Small intestine (tissue), 16 donors: ENCODE measurements at places on chromosomes 7 and 10. TPM values are rescaled to one million over a fixed set of nuclear protein-coding genes. Genes with fewer than 3 reads are reported as not detected.

TMEM178B gene
- polyA plus RNA-seq: not detected

- DNase-seq: no peak
These were observed 71.9 kb upstream of the DUSP5 start for GRCh38 chr10:110425684-110426293.

TBX20 gene
- not detected for polyA plus RNA-seq

DNA sequence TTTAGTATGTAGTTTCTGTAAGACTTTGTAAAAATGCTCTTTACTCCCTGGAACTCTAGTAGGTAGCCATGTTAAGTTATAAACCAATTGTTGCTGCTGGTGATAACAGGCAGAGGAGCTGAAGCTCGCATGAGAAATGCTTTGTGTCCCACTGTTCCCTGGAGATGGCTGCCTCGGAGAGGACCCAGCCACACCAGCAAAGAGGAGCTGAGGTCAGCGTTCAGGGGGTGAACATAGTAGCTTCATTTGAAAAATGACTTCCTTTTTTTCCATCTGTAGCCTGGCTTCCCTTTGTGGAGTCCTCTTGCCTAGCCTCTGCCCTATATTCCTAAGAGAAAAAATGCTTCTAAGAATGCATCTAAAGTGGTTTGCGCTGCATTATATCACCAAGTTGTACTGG is 20.3 kb downstream of the CELF2 start:
- DNase-seq: no peak

- DNase-seq: no peak
These were observed 71.6 kb upstream of the GJD4 start for GRCh38 chr10:35533565-35533964.

PUS7 gene
- 12.4 TPM for polyA plus RNA-seq

- no peak for DNase-seq
These were observed 445.2 kb downstream of the DNAJB6 start for GRCh38 chr7:157782041-157782440.

DNA sequence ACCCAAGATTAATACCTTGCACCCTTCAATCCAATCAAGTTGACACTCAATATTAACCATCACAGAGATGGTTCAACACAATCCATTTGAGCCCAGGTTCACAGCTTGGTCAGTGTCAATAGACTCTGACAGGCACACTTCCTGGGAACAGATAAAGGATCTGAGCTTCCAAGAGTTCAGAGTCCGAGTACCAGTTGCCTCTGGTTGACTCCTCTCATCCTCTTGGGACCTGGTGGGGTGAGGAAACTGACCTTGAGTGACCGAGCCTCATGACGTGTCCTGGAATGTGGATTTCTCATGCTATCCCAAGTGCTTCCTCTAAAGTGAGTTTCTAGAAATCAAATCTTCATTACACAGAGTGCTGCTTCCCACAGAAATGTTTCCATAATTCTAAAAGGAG is 162.0 kb downstream of the CYP26A1 start:
- DNase-seq: peak; percentile 8

DNA sequence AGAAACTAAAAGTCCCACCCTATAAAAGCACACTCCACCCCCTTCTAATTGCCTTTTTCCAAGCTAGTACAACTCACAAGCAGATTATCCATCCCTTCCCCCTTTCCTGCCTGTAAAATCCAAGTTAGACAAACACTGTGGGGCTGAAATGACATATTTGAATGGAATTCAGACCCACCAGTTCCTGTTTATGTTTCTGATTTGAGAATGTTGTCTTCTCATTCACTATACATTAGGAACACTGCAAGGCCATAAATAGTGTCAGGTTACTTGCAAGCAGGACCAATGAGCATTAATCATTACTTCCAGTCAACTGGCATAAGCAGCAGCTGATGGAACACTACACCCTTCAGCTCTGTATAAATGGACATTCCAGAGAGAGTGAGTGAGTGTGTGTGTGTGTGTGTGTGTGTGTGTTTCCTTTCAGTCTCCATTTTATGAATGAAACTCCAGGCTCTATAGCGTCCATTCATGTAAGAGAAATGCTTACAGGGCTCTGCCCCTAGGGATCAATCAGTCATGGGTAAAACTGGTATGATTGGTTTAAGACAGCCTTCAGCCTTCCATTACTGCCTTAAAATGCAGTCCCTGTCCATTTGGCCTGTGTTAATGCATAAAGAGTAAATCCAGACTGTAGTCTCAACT is 69.3 kb downstream of the ETV1 start:
- peak; percentile 82 for DNase-seq

SEMA3E gene
- polyA plus RNA-seq: not detected
